ENCODE measurements at places on chromosomes 7 and 10.

DNA sequence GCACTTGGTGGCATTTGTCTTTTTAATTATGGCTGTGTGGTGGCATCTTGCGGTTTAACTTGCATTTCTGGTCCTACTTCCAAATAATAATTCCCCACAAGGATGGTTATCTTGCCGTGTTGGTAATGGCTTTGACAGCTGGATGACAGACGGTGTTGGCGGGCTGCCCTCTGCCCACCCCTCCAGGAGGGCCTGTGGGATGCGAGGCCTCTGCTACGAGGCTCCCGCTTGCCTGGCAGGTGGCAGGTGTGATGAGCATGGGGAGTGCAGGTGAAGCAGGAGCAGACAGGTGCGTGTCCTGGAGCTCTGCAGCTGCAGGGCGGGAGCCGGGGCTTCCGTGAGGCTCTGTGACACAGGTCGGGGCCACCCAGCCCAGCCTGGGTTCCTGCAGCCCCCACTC is 11.8 kb downstream of the INPP5A start:
- no peak for DNase-seq

GRCh38 chr7:100791881-100792666 is 35.2 kb downstream of the EPHB4 start:
- DNase-seq, result no peak

DNA sequence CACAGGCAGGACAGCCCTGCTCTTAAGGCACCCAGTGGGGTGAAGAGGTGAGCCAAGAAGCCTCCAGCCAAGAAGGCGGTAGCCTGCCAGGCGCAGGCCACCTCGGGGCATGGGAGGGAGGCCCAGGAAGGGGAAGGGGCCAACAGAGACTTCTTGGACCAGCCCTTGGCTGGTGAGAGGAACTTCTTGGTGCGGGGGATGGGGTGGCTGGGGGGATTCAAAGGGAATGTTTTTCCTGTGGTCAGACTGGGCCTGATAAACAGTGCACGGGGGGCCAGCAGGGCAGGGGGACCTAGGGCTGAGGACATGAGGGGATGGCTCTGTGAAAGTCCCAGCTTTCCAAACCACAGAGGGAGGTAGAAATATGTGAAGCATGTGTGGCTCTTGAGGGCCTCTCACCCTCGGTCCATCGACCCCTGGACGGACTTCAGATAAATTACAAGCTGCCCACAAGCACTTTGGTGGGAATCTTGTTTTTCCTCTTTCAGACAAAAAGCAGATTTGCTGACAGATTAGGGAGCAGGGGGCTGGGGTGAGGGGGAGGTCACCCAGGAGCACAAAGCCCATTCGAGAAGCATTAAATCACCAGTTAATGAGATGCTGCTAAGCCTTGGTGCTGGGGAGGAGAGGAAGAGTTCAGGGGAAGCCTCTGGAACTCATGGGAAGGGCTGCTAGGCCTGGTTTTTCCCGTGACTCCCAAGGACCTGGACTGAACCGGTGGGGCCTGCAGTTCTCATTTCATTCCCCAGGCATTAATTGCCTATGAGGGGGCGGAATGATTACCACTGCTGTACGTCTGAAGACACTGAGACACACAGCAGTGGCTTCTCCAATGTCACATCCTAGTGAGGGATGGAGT is 11.3 kb downstream of the CRYGN start:
- DNase-seq, result peak; percentile 82

- DNase-seq, result no peak
Observed at GRCh38 chr7:143408686-143409561, at the start of gene EPHA1. TSS of gene EPHA1 (minus strand) at chr7:143408856. CDS start at chr7:143408805, 51 bp downstream.

DNA sequence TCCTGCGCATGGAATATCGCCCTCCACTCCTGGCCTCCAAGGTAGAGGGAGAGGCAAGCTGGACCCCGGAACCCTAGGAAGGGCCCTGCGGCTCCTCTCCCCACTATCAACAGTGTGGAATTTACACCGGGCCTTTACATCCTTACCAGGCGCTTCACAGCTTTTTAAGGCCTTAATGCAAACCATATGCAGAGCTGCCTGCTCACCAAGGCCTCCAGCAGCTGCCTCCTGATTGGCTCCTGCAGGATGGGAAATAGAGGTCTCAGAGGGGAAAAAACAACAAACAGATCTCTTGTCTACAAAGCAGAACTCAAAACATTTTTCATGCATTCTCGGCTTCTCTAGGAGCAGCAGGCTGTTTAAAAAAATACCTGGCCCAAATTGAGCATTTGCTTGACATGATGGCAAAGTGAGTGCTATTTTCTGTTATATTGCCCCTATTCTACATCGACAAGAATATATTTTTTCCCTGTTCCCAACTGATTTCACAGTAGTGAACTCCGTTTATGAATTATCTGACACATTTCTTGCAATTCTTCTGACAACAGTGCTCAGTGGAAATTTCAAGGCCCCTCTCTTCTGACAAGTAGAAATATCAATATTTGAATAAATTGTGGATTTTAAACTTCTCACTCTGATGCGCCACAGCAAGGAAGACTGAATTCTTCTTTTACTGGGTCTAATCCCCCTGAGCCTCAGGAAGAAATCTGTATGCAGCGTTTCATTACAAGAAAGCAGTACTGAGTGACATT is 51.7 kb downstream of the EBF3 start:
- peak; percentile 69 for DNase-seq

- DNase-seq, result no peak
Observed at GRCh38 chr7:105990141-105990540, 27.1 kb downstream of the CDHR3 start.

- DNase-seq, result no peak
Observed at GRCh38 chr10:129660569-129660968, 193.5 kb downstream of the MGMT start.

DNA sequence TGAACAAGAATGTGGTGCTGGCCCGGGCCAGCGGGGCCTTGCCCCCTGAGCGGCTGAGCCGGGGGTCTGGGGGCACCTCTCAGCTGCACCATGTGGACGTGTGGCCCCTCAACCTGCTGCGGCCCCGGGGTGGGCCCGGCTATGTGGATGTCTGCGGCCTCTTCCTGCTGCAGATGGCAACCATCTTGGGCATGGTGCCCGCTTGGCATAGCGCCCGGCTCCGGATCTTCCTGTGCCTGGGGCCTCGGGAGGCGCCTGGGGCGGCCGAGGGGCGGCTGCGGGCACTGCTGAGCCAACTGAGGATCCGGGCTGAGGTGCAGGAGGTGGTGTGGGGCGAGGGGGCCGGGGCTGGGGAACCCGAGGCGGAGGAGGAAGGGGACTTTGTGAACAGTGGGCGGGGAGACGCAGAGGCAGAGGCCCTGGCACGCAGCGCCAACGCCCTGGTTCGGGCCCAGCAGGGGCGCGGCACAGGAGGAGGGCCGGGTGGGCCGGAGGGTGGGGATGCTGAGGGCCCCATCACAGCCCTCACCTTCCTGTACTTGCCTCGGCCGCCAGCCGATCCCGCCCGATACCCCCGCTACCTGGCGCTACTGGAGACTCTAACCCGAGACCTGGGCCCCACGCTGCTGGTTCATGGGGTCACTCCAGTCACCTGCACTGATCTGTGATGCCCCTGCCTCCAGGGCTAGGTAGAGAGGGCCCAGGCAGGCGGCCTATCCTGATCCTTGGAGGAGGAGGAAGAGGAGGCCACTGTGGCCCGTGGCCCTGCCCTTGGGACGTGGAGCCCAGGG is 1.1 kb upstream of the TRIP6 start:
- DNase-seq, result peak; percentile 76

DNA sequence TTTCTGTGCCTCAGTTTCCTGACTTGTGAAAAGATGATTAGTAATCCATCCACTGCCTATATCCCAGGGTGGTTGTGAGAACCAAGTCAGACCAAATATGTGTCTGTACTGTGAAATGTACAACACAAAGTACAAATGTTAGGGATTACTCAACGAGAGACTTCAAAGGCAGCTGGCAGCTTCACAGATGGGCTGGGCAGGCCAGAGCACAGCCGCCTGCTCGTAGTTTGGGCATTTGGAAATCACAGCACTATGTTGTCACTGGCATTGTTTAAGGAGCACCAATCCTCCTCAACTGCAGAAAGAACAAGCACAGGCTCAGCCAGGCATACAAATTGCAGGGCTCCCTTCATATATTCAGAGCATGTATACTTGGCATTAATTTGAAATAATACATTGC is 64.5 kb upstream of the C10orf90 start:
- peak; percentile 36 for DNase-seq

GRCh38 chr7:141053626-141054025 is 20.2 kb upstream of the TMEM178B start:
- DNase-seq, result no peak

DNA sequence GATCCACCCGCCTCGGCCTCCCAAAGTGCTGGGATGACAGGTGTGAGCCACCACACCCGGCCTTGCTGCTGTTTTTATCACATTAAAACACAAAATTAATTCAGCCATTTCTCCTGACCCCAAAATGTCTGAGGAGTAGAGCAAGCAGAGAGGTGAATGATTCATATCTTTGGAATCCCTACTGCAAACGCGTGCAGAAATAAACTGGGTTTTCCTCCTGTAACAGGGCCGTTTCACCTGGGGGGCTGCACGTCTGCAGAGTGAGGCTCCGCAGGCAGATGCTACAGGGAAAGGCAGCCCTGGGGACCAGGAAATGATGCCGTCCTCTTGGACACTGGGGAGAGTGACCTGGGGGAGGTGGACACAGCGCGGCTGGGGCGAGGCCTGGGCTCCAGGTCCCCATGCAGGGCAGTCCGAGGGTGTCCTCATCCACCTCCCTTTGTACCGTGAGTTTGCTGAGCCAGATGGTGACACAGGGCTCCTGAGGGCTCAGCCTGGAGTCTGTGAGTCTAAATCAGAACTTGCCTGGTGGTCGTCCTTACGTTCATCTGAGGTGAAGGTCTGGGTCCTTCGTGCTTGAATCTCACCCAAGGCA is 41.9 kb downstream of the PDGFA start:
- DNase-seq, result no peak

DNA sequence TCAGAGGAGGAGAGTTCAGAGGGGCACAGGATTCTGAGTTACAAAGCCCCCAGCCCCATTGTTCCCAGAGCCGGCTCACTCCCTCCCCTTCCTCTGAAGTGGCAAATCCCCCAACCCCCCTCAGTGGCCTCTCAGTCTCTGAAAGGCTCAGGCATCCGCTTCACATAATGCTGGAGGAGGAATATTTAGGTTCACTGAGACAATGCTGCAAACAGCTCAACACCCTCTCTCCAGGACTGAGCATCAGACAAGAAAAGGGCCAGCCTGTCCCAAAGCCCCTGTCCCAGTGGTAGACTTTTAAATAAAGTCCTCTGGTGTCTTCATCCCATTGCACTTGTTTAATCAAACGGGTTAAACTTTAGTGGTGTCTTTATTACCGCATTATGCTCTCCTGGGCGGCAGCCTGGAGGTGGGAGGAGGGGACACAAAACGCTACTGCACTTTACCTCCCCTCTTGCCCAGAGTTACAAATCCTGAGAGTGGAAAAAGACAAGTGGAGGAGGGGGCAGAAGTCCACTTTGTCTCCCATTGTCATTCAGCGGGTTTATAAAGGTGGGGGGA is 257.9 kb downstream of the FGFR2 start:
- no peak for DNase-seq

DNA sequence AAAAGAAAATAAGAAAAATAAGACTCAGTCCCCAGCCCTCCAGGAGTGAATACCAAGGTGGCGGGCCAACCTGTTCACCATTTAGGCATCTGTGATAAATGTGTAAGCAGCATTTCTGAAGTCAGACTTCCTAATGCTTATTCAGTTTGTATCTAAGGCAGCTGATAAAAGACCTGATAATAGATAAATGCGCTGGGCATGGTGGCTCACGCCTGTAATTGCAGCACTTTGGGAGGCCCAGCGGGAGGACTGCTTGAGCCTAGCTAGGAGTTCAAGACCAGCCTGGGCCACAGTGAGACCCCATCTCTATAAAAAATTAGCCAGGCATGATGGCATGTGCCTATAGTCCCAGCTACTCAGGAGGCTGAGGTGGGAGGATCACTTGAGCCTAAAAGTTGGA is 103.6 kb downstream of the SPDYE5 start:
- no peak for DNase-seq

DNA sequence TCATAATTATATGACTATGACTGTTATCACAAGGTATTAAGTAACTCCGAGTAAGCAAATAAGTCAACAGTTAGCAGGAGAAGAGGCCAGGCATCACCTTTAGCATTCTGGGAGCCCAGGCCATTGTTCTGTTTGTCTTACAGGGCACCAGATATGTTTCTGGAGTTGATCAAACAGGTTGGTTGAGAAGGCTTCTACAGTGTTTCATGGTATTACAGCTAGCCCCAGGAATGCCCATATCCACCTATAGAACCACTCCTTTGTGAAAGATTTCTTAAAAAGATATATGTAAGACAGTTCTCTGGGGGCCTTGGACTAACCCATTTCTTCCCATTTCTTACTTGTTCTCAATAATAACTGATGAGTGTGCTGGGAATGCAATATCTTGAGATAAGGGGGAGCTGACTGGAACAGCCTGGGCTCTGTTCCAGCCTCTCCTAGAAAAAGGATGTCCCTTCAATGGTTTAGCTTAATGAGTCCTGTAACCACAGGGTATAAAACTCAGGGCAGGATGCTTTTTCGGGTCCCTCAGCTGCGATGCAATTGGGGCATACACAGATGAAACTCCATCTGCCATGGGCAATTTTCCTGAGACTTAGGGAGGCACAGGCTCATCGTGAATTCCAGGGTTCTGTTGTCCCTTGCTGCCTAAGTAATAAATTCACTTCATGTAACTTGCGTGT is 286.4 kb downstream of the BAMBI start:
- DNase-seq, result no peak

DNA sequence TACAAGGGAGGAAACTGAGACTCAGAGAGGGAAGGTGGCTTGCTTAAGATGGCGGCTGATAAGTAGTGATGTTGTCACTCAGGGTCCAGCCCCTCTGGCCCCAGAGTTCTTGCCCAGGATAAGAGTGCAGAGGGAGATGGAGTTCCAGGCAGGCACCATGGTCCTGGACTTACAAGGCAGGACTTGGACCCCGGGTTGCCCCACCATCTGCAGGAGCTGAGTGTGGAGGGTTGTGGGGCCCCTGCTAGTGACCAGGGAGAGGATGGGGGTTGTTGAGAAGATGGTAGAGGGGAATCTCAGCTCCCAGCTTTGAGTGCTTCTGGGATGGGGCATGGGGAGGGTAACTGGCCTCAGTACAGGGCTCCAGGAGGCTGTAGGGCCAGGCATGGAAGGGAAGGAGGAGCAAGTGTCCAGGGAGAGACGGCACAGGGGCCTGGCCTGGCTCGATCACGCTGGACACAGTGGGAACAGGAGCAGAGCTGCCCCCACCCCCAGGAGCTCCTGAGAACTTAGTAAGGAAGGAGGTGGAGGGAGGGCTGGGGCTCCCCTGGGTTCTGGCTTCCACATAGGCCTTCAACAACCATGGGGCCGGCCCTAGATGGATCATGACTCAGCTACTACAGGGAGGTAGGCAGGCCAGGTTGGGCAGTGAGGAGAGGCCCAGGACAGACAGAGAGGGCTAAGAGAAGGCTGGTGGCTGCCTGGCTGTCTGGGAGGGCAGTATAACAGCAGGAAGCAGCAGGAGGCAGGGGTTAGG is 28.2 kb downstream of the PPIF start:
- DNase-seq, result peak; percentile 42

- no peak for DNase-seq
Observed at GRCh38 chr10:127888521-127889312, 4.0 kb downstream of the CLRN3 start.

DNA sequence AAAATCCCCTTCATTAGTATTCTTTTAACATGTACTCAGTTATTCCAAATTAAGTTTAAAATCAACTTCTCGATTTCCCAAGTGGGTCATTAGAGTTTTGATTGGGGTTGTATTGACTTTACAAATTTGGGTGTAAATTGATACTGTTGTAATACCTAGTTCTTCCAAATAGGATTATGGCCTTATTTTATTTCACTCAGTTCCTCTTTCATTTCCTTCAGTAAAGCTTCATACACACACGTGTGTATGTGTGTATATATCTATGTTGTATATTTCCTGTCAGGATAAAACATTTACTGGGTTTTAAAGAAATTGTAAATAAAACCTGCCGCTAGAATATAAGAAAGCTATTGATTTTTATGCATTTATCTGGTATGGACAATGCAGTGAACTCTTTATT is 15.9 kb downstream of the YME1L1 start:
- no peak for DNase-seq
